ENCODE measurements at places on chromosomes 16 and 17.

GRCh38 chr16:86215979-86216585 lies 294.2 kb upstream of the FOXF1 start:
- no peak for DNase-seq

DNA sequence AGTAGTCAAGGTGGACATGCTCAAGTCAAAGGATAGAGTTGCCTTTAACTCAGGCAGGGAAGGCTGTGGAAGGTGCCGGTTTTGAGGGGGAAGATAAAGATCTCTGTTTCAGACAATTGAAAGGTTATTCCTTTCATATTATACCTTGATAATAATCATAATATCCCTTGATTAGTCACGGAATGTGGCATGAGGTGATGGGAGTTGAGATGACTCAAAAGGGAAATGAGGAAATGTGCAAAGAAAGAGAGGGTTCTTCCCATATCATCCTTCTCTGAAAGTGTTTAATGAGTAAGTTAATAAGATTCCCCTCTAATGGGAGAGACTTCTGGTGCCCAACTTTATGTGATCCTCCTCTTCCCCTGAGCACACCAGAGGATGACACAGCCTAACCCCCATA lies 43.1 kb upstream of the HS3ST2 start:
- DNase-seq: no peak

- DNase-seq: no peak
These were observed 2.9 kb downstream of the UNC119 start for GRCh38 chr17:28549236-28550132.

DNA sequence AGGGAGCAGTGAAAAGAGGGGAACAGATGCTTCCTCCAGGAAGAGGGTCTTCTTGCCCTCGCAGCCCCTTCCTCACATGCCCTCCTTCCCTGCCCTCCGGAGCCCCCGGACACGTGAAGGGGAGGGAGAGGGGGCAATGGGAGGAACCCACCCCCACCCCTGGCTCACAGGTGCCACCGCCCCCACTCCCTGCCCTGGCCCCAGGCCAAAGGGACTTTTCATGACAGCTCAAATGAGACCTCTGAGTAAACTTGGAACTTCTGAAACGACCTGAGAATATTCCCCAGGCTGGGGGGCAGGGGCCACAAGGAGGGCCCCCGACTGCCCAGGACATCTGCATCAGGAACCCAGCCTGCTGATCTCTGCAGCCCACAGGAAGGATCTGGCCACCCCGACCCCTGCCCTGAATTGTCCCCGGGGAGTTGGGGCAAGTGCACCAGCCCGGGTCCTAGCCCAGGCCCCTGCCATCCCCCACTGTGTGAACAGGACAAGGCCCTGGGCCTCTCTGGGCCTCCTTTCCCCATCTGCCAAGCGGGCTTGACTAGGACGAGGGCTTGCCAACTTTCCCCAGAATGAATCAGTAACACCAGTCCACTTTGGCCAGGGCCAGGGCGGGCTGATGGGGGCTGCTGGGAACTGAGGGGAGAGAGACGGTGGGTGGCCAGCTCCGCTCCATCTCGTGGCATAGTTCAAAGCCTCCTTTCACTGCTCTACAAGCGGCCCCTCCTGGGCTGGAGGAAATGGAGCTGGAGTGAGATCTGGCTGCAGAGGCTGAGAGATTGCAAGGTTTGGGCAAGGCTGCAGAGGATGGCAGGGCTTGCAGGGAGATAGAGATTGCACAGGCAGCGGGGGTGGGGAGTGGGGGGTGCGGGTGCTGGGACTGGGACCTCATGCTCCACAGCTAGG lies 3.8 kb downstream of the IL21R start:
- no peak for DNase-seq

DNA sequence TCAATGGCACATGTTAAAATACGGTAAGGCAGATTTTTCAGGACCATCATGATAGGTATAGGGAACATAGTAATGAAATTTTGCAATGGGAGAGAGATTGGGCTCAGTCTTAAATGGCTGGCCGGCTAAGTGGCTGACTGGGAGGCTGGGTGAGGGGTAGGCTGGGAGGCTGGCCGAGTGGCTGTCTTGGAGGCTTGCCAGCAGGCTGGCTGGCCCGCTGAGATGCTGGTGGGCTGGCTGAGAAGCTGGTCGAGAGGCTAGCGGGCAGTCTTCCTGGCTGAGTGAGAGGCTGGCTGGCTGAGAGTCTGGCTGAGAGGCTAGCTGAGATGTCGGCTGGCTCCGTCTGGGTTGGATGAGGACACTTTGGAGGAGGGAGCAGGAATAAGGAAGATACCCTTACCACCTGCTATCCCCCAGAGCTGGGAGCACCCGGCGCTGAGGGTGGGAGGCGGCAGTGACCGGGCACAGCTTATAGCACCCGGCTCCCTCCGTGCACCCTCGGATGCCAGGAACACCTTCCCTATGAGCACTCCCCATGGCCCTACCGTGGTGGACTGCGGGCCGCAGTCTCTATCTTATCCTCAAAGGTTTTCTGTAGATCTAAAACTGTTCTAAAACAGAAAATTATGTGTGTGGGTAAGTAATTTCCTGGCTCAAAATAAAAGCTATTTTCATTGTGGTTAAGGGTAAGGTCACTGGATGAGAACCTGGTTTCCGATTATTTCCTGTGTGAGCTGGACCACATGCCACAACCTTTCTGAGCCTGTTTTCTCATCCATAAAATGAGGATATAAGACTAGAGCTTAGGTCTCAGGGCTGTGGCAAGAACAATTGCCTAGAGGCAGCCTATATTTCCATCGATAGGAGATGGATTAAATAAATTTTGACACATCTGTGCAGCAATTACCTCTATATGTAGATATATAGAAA lies 34.5 kb upstream of the TMC5 start:
- no peak for DNase-seq

DNA sequence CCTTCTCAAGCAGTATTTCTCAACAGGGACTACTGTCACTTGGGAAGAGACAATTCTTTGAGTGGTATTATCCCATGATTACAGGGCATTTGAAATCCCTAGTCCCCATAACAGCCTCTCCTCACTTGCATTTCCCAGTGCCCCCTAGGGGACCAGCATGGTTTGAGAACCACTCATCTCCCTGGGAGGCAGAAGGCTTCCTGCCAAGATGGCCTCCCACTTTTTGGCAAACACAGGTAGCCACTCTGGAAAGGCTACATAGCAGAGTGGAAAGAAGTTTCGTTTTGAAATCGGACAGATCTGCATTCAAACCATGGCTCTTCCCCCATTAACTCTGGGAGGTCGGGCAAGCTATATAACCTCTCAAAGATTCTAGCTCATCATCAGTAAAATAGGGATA lies 256.8 kb downstream of the XYLT1 start:
- DNase-seq: no peak

- no peak for DNase-seq
These were observed 7.3 kb upstream of the RHOT2 start for GRCh38 chr16:660459-661183.

- no peak for DNase-seq
These were observed 4.0 kb downstream of the CA10 start for GRCh38 chr17:52154466-52154865.
